ENCODE measurements at places on chromosomes 13 and 19.

DNA sequence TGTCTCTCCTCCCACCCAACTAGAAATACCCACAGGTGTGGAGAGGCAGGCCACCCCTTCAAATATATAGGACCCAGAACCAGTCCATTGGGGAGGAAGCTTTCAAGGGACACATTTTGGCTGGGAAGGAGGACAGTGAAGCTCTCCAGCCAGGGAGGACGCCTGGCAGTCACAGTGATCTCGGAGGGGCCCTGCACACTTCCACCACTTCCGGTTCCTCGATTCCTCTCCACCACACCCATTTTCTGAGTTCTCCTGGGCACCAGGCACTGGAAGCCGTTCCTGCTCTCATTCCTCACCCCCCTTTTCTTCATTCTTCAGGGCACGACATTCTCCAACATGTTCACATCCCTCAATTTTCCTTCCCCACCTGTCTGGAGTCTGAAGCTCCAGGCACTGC, 30.4 kb upstream of the CEACAM21 start:
- DNase-seq = no peak

DNA sequence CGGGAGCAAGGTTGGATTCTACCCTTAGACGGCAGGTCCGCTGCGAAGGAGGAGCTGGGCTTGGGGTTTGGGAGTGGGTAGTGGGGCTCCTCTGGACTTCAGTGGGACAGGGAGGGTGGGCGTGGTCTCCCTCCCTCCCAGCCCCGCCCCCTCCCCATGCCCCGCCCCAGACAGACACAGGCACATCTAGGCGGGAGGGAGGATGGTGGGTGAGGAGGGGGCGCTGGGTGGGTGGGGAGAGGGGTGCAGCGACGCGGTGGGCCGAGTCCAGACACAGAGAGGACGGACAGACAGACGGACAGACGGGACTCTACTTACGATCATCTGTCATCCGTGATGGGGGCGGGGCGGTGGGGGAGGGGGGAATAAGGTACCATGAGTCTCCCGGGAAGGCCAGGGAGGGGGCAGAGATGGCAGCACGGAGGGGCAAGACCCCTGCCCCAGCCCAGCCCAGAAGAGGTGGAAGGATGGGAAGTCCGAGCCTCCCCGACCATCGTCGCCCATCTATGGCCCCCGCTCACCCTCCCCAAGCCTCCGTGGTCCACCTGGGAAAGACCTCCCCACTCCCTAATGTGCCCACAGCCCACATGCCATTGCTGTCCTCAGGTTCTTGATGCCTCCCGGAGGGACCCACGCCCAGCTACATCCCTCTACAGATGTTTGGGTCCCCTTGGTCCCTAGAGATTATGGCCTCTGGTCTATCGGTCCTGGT, 64.8 kb downstream of the UNC13A start:
- DNase-seq = no peak

DNA sequence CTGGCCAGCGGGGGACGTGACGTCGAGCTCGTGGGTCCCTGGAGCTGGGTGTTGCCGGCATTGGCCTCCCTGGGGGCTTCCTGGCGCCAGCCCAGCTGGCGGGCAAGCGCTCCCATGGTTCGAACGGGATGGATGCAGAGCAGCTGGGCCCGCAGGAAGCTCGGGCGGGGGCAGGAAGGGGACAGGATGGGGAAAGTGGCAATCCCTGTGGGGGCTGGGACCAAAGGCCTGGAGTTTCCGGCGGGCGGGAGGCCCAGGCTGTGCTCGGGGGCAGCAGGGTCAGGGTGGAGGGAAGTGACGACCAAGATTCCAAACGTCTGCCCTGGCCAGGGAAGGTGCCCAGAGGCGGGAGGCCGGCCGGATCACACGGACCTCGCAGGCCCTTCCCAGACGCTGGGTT, 19.3 kb downstream of the PALM start:
- DNase-seq = no peak

- no peak for DNase-seq
These were observed 15.0 kb downstream of the PALM start for GRCh38 chr19:723714-724113.

- DNase-seq = peak; percentile 64
These were observed 29.1 kb downstream of the EPS15L1 start for GRCh38 chr19:16442386-16443276.

DNA sequence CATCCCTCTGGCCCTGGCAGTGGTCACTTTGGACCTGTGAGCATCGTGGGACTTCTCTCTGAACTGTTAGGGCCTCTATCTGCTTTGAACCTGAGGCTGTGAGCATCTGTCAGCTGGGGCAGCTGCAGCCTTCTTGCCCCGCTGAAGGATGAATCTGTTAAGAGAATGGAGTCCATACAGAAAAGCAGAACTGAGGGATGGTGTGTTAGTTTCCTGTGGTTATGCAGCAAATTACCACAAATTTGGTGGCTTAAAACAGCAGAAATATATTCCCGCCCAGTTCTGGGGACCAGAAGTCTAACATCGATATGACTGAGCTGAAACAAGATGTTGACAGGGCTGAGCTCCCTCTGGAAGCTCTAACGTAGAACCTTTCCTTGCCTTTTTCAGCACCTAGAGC, 1.6 kb upstream of the ZNF497 start:
- no peak for DNase-seq

- DNase-seq = no peak
These were observed 2301.2 kb downstream of the PCDH9 start for GRCh38 chr13:64928696-64929499.

GRCh38 chr13:98201189-98201588, 24.1 kb upstream of the RNF113B start:
- DNase-seq = no peak

- peak; percentile 59 for DNase-seq
These were observed 663.2 kb downstream of the UQCRFS1 start for GRCh38 chr19:28549680-28550277.

- no peak for DNase-seq
These were observed 44.2 kb downstream of the CHST8 start for GRCh38 chr19:33665776-33666595.

- no peak for DNase-seq
These were observed 140.4 kb downstream of the LMO7 start for GRCh38 chr13:75776550-75776949.

DNA sequence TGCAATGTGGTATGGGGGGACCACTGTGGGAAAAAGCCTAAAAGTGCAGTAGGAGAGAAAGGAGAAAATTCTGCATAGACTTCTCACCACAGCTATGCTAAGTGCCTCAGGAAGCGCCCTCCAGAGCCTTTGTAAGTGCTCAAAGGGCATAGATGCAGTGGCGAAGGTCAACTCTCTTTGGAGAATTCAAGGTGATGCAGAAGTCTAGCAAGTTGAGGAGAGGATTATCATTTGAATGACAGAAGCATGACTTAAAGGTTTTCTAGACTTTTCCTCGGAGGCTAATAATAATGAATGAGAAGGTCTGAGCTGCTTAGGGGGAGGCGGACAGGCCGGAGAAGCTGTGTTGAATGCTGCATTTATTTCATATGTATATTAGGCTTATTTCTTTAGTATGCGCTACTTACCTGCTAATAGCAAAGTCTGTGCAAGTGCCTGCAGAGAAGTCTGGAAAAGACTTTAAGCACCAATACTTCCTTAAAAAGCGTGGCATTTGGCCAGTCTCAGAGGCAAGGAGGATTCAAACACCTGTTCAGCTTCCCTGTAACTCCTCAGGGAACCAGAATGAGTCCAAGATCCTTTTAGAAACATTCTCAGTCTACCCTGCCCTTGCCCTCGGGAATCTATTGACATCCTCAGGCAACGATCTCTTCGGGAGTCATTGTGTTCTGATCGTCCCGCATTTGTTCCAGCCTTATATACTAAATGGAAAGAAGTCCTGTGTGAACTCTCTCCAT, 56.2 kb downstream of the FLT1 start:
- no peak for DNase-seq

GRCh38 chr19:11182994-11183393, 14.4 kb downstream of the KANK2 start:
- DNase-seq = no peak

DNA sequence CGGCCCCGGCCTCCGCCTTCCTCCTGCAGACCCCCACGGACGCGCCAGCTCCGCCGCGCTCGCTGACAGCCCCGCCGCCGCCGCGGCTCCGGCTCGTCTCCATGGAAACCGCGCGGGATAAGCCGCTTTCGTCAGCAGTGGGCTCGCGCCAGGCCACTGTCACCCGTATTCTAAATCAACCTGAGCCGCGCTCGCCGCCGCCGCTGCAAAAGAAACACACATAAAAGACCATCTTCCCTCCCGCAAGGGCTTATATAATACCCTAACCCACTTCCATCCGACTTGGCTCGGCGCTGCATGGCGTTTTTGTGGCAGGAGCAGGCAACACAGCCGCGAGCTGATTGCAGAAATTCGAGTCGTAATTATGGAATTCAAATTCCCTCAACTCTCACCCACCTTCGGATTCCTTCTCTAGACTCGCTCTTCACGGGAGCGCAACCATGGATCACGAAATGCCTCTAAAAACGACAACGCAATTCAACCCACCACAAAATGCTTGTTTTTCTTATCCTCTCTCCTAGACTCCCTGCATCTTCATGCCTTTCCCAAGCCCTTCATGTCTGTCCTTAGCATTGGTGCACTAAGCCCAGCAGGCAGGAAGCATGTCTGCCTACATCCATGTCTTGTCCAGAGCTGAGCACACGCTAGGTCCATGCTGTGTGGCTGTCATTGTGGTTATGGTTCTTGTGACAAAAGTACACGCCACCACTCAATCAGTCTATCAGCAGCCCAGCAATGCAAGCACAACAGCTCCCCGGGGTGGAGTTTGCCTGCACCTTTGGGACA, at the start of gene AMER2:
TSS of gene AMER2 (minus strand) at position 772 of the 786 bp plus-strand sequence. CDS start at position 103, 669 bp downstream.
- peak; percentile 49 for DNase-seq

DNA sequence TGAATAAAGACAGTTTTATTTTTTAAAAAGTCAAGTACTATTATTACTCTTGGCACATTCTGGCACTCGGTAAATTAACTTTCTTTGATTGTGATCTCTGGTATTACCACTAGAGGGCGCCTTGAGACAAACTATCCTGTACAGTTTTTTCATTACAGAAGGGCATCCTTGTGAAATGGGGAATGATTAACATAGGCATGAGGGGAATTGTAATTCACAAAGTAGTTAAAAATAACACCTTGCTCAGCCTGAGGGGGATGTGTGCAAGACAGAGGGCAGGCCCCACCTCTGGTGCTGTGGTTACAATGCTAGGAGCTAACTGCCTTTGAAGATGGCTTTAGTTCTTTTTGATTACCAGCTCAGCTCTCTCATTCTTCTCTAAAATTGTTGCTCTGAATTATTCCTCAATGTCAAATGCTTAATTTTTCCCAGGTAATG, 24.2 kb upstream of the C1QTNF9B start:
- DNase-seq = peak; percentile 35

DNA sequence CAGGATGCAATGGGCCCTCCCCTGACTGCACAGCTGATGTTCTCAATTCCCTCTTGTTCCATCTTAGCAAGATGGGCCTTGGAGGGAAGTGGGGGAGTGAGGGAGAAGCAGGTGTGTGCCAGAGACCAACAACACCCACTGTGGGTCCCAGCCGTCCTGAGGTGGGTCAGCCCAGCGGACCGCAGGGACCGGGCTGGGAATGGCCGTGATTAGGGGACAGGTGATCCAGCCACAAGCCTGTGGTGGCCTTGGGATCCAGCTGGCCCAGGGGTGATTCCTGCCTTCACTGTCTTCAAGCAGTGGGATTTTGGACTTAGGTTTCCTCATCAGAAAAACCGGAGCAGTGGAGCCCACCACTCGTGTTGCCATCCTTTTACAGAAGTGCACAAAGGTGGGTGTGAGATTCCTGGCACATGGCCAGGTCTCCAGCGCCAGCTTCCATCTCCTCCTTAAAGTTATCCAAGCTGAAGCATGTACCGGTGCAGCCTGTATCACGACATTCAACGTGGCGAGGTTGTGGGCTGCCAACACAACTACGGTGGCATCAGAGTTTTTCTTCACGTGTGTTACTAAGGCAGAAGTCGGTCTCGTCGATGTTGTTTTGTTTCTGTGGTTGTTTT, 9.0 kb upstream of the ATP11A start:
- DNase-seq = no peak

- DNase-seq = no peak
These were observed 35.8 kb upstream of the MEDAG start for GRCh38 chr13:30870049-30870884.

DNA sequence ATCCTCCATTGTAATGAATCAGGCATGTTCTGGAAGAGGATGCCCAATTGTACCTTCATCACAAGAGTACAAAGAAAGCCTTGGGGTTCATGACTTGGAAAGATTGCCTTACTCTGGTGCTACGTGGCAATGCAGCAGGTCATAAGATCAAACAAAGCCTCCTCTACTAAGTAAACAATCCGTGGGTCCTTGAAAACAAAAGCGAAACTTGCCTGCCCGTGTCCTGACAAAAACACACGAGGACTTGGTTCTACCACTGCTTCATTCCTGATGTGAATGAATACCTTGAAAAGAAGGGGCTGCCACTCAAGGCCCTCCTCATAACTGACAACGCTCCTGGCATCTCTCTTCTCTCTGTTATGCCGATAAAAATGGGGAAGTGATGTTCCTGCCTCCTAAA, 18.9 kb downstream of the ZNF563 start:
- DNase-seq = no peak

DNA sequence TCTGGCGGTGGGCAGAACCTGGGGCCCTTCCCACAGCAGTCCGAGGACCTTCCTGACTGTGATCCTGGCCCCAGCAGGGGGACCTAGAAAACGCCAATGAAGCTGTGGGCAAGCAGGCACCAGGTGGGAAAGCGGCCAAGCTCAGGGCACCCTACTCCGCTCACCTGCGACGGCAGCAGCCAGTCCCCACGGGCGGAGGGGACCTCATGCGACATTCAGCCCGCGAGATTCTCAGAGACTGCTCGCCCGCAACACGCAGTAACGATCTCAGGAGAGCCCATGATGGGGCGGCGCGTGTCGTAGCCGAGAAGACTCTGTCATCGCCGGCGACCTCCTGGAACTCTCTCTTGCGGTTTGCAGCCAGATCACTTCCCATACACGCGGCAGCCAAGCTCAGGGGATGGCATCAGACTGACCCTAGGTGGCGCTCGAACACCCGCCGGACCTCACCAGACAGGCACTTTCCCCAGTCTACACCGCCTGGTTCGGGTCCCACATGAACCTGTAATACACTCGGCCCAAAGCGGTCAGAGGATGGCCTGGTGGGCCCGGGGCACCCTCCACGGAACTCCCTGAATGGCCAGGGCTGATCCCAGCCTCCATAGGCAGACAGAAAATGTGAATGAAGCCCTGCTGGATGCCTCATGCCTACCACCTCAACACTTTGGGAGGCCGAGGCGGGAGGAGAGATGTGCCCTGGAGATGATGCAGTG, 26.5 kb downstream of the MAN2B1 start:
- DNase-seq = peak; percentile 0

- no peak for DNase-seq
These were observed 186.9 kb upstream of the UBL3 start for GRCh38 chr13:30037306-30037705.

- DNase-seq = no peak
These were observed 2.0 kb downstream of the SPART start for GRCh38 chr13:36344173-36344572.

GRCh38 chr19:5857203-5858081, 6.2 kb upstream of the FUT3 start:
- DNase-seq = no peak
